ENCODE measurements at places on chromosomes 1 and 21. TPM values are rescaled to one million over a fixed set of nuclear protein-coding genes. Genes with fewer than 3 reads are reported as not detected.

Gene COL16A1
- total RNA-seq: 0.09 TPM

Gene INSRR
- 0.14 TPM for total RNA-seq

Gene PTGS2
- 1.2 TPM for total RNA-seq

Gene IFNLR1
- 6.6 TPM for total RNA-seq

Gene CYP4A22
- total RNA-seq: not detected

Gene TRIM67
- total RNA-seq: not detected

- no peak for DNase-seq
Observed at GRCh38 chr1:226730071-226730470, 9.0 kb downstream of the ITPKB start.

DNA sequence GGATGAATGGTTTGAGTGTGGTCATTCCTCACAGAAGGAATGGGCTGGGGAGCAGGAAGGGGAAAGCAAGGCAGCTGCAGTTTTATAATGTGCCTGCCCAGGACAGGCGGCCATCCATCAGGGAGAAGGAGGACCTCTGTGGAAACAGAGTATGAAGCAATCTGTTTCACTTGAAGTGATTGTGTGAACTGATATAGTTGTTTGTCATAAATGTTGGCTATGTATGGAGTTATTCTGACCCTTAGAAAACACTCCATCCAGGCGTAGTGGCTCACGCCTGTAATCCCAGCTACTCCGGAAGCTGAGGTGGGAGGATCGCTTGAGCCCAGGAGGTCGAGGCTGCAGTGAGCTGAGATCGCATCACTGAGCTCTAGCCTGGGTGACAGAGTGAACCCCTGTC is 46.5 kb downstream of the NENF start:
- no peak for DNase-seq

GRCh38 chr1:2502210-2502609 is 24.2 kb downstream of the PANK4 start:
- DNase-seq: no peak

DNA sequence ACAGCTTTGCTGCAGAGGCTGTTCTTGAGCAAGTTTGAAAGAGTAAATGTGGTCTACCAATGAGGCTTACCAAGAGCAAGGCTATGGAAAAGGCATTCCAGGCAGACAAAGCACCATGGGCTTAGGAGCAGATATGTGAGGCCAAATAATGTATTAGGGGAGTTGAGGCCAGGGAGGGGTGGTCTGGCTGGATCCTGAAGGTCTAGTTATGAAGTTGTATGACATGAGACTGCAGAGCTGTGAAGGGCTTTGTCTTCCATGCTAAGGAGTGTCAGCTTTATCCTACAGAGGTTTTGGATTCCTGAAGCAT is 51.8 kb upstream of the TSPAN2 start:
- DNase-seq: no peak

DNA sequence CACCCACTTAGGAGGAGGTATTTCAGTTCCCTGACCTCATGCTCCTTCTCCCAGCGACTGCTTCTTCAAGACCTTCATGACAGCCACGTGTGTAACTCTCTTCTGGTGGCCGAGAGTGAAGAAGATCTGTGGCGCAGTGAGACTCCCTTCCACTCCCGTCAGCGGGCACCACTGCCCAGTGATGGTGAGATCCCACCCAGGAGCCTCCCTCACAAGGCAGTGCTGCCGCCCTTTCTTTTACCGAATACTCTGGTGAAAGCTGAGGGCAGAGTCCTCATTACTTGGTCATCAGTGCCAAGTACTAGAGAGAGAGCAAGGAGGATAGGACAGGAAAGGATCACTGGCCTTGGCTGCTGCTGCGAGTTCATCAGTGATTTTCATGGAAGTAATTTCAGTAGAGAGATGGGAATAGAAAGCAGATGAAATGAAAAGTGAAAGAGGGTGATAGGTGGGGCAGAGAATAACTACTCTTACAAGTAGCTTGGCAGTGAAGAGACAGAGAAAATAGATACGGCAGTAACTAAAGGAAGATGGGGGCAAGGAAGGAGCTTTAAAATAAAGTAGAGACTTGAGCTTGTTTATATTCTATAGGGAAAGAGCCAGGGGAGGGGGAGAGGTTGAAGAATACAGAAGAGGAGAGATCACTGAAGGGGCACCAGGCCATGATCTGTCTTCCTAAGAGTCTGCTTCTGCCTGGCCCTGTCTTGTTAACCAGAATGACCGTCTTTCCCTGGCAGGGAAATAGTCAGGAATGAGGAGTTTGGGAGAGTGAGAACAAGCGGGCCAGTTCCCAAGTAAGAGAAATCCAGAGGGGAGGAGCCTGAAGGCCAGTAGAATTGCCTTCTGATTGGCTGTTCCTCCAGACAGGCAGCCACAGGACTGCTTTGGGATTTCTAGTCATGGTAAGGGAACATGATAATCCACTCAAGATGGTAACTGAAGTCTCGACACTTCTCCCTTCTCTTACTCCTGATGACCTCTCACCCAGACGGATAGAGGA is 18.3 kb downstream of the HYI start:
- peak; percentile 2 for DNase-seq

DNA sequence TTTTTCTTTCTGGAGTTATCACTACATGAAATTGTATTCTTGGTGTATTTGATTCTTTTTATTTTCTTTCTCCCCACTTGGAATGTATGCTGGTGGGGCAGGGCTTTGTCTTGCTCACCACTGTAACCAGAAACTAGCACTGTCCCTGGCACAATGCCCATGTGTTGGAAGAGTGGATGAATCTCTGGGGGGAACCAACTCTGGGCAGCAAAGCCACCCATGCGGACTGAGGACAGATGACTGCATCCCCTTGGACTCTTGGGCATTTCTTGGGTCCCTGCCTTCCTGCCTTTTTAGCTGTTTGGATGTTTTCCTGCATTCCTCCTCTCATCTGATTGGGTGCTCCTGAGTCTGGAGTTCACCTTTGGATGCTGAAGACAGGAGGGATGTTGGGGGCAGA is 6.1 kb downstream of the CYP4B1 start:
- DNase-seq: no peak

- no peak for DNase-seq
Observed at GRCh38 chr1:111205714-111206050, 5.2 kb upstream of the DENND2D start.

DNA sequence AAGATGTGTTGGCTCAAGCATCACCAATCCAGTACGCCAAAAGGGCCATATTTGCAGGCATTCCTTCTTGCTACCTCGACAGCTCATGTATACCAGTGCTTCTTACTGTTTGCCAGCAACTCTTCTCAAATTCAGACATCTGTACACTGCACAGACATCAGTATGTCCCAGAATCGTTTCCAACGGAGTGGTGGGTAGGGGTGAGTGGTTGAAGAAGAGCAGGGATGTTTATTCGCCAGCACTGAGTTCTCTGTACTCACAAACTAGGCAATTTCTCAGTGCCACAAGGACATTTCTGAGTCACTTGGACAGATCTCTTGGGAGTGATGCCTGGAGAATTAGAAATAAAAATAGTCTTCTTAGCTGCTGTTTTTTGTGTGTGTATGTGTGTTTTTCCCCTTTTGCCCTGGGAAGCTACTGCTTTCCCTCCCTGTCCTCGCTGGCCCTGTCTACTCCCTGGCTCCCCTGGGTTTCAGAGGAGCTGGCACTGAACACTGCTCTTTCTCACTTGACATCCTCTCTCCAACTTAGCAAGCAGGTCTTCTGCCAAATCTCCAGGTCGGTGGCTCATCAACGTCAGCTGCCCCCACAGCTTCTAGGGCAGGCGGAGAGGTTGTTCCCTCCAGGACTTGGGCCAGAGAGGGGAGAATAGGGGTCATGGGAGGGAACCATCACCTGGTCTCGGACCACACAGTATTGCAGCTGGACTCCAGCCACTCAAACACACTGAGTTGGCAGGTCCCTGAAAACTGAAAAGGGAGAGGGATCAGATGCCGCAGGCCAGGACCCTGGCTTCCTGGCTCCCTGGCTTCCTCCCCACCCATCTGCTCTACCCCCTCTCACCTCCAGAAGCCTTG is 90.5 kb downstream of the NMNAT2 start:
- no peak for DNase-seq

- DNase-seq: no peak
Observed at GRCh38 chr1:86381223-86381622, 14.9 kb downstream of the ODF2L start.

- no peak for DNase-seq
Observed at GRCh38 chr1:67735206-67735605, 50.2 kb downstream of the GADD45A start.

DNA sequence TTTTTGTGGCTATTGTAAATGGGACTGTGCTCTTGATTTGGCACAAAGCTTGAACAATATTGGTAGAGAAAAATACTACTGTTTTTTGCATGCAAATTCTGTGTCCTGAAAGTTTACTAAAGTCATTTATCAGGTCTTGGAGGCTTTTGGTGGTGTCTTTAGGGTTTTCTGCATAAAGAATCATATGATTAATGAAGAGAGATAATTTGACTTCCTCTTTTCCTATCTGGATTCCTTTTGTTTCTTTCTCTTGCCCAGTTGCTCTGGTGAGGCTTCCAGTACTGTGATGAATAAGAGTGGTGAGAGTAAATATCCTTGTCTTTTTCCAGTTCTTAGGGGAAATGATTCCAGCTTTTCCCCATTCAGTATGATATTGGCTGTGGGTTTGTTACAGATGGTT is 1166.7 kb downstream of the NCAM2 start:
- no peak for DNase-seq

DNA sequence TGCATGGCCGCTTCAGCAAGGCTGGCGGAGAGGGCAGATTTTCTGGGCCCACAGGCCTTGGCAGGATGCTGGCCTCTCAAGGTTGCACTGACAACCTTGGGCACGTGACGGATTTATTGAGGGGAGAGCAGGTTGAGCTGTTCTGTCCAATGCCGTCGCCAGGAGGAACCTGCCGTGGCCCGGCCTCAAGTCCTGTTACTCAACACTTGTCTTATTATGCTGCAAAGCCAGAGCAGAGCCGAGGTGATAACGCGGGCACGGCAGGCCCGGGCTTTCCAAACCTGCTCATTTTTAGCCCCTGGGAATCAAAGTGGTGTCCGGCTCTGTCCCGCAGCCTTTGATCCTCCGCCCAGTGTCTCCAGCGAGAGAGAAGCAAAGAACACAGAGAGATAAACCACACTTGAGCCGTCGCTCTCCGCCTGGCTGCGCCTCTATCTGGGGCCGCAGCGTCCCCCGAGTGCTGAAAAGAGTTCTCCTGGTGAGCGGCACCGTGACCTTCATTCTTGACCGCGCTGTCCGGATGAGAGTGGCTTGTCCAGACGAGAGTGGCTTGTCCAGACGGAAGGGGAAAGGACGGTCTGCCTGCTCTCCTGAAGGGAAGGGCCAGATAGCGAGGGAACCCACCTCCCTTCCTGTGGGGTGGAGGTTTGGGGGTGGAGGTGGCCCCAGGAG is 162.3 kb upstream of the ARHGEF16 start:
- no peak for DNase-seq

GRCh38 chr1:207495801-207496792 is at the start of gene CR1:
Gene CR1, plus strand, starts transcription at chr1:207496157. Its CDS starts 111 bp downstream, at chr1:207496268.
- peak; percentile 49 for DNase-seq

GRCh38 chr1:173413271-173413707 is 63.8 kb upstream of the PRDX6 start:
- no peak for DNase-seq

DNA sequence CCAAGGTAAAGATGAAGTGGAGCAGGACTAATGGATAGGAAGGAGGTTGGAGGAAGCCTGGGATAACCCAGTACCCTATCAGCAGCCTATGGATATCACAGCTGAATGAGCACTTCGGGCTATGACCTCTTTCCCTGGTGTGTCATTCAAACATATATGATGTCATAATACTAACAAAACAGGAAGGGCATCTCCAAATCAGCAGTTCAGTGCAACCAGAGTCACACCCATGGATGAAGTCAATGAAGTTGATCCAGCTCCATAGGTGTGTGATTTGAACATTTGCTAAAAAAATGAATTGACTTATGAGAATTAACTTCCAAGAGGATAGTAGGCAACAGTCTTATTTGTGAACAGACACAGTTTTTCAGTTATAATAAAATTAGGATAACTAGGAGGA is 1.7 kb upstream of the C1orf116 start:
- no peak for DNase-seq

- no peak for DNase-seq
Observed at GRCh38 chr1:234302354-234302962, 70.8 kb upstream of the COA6 start.

GRCh38 chr1:53766831-53767405 is 28.0 kb upstream of the GLIS1 start:
- DNase-seq: no peak

DNA sequence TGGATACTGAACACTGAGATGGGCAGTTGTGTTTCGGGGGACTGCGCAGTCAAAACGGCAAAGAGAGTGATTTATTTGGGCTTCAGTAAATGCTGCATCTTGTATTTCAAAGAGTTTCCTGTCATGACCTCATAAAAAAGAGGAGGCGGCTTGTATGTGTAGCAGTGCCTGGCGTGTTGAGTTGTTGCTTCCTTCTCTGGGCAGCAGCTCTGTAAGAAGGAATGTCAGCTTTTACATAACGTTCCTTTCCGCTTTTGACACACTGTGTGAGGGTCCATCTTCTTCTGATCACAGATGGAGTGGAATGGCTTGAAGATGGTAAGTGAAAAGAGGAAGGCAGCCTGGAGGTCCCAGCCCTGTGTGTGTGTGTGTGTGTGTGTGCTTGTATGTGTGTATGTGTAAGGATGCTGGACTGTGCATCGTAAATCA is 941 bp downstream of the ELAVL4 start:
- peak; percentile 13 for DNase-seq

DNA sequence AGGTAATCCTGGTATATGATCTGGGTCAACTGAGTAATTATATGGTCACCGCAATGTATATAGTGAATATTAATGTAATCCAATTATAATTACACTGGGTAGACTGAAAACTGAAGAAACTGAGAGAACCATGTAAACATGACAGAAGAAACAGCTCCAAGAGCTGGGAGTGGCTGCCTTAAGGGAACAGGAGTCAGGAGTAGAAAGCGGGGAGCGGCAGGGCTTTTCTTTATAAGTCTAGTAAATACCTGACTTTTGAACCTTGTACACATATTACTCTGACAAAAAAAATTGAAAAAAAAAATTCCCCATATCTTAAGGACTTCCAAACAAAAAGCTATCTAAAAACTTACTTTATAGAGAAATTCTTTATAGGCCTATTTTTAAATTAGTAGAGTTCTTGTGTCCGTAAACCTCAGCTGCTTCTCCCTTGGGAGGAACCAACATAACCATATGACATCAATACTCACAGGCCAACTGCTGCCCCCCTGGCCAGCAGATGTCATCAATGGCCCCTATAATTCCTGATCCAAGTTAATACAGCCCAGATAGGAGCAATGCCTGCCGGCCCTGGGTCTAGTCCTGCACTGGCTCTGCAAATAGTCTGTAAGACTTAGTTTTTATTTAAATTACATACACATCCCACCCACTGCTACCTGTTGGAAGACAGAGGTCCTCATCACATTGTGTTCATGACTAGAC is 33.8 kb downstream of the THAP3 start:
- DNase-seq: no peak

GRCh38 chr1:86154571-86155050 is 2.0 kb downstream of the COL24A1 start:
- DNase-seq: peak; percentile 4

All from activated CD4-positive, alpha-beta T cell treated with anti-CD3 and anti-CD28 coated beads for 36 hours (primary cell).